Epithelial cell of esophagus (primary cell): ENCODE measurements at places on chromosomes 1 and 21.

- DNase-seq = no peak
Observed at GRCh38 chr1:31712068-31712467, 8.3 kb upstream of the COL16A1 start.

GRCh38 chr1:70387507-70387906 is 23.6 kb upstream of the CTH start:
- DNase-seq = no peak

DNA sequence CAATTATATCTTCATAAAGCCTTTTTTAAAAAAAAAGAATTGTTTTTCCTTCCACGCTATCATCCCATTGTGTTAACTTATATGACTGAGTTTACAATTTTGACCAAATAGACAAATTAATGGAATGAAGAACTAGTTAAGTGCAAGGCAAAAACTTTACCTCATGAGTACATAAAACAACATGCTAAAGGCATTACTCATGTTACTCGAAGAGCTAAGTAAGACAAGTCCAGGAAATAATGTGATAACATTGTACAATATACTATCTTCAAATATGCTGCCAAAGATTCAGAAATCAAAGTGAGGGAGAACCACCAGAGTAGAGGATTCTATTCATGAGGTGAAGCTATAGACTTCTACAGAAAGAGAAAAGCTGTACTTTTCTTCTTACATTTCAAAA is 24.2 kb upstream of the DYNLT5 start:
- peak; percentile 52 for DNase-seq

DNA sequence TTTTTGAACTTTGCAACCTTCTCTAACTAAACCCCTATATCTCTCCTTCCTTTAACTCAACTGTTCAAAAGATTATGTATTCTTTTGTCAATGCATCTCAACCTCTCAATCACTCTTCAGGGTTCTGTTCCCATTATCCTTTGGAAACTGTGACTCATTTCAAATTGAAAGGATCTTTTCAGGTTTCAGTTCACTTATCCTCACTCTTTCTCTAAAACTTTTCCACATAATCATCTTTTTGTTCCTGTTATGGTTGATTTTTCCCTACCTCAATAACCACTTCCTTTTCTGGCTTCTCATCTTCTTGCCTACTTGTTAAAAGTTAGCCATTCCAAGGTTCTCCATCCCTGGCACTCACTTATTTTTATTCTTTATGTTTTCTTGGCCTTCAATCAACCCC is 56.2 kb upstream of the NUF2 start:
- DNase-seq = no peak

GRCh38 chr1:226568975-226569741 is 20.6 kb downstream of the STUM start:
- DNase-seq = no peak

- no peak for DNase-seq
Observed at GRCh38 chr1:180928331-180929230, 15.9 kb downstream of the KIAA1614 start.

DNA sequence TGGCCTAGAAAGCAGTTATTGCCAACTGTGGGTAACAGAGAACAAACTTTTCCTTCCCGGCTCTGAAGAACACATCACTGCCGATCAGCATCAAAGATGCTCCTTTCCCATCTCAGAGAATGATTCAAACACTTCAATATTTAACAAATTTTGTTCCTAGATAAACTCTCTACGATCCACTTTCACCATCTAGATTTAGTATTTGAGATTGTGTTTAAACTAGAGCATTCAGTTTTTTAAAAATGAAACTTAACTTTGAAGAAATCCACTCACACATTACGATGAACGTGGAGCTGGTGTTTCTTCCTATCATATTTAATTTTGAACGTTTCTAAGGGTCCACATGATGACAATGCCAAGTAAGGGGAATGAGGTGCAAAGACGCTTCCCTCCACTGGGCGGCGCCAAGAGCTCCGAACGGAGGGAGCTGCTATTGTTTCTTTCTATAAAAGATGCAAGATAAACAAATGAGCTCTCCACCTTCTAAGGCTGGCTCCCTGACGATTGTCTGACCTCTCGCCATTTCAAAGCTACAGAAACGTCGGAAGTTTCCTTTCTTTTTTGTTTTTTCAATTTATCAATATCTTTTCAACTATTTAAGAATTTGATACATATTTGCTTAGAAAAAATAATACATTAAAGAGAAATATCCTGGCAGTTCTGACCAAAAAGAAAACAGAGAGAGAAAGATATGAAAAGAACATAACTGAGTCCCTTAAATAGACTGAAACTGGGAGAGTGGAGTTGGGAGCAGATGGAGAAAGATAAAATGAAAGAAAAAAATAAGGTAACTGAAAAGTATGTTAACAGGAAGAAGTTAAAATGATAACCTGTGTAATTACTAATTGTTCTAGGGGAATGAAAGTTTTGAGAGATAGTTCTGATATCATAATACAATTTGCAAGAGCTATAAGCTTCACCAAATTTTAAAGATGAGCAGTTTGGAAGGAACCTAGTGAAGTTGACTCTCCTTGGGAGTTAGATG is 4.4 kb upstream of the BARHL2 start:
- DNase-seq = peak; percentile 59

- DNase-seq = peak; percentile 44
Observed at GRCh38 chr1:87334351-87335174, 5.9 kb downstream of the LMO4 start.

DNA sequence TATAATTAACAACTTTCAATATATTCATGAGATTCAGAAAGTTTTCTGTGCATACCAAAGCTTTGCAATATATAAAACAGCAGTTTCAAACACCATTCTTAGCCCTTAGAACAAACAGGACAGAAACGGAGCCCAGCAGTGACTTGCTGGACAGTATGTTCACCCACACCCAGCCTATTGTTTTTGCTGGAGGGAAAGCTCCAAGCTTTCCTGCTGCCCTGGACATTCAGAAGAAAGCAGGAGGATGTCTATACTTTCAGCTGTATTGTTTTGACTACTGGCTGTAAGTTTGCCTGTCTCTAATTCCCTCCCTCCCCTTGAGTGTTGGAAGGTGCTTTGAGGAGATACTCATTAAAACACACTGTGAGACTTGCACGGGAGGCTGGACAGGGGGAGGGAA is 9.6 kb downstream of the DENND2C start:
- DNase-seq = no peak

- no peak for DNase-seq
Observed at GRCh38 chr21:43687566-43688399, 28.4 kb downstream of the RRP1B start.

- DNase-seq = no peak
Observed at GRCh38 chr1:205672970-205673369, 7.3 kb downstream of the SLC45A3 start.

GRCh38 chr21:34105947-34106541 is 32.7 kb downstream of the MRPS6 start:
- no peak for DNase-seq

- DNase-seq = no peak
Observed at GRCh38 chr1:86699186-86699585, 5.2 kb upstream of the SH3GLB1 start.

DNA sequence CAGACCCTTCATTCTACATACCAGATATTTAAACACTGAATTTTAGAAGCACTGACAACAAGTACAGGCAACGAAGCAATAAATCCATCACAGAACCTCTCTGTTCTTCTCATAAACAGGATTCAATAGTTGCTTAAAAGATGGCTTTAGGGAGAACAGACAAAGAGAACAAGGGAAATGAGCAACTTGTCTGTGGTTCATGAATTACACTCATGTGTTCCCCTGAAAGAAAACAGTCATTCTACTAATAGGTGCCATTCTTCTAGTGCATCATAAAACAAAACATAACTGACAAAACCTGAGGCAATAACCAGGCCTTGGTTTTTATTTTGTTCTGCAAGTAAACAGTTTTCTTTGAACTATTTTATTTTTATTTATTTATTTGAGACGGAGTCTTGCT is 6.8 kb downstream of the GNL2 start:
- DNase-seq = no peak

DNA sequence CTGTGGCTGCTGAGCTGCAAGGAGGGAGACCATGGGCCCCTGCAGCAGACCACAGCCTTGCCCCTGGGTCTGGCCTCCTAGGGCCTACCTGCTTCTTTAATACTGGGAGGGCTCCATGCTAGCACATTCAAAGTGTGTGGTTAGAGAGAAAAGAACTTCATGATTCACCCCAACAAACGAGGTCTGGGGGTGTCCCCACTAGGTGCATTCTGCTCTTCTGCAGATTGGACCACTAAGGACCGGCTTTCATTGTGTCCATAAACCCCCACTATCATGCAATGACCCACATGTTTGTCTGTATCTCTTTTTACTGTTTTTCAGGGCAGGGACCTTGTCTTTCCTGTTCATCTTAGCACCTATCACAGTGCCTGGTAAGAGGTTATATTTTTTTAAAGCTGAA is 185.4 kb downstream of the OMA1 start:
- DNase-seq = no peak

DNA sequence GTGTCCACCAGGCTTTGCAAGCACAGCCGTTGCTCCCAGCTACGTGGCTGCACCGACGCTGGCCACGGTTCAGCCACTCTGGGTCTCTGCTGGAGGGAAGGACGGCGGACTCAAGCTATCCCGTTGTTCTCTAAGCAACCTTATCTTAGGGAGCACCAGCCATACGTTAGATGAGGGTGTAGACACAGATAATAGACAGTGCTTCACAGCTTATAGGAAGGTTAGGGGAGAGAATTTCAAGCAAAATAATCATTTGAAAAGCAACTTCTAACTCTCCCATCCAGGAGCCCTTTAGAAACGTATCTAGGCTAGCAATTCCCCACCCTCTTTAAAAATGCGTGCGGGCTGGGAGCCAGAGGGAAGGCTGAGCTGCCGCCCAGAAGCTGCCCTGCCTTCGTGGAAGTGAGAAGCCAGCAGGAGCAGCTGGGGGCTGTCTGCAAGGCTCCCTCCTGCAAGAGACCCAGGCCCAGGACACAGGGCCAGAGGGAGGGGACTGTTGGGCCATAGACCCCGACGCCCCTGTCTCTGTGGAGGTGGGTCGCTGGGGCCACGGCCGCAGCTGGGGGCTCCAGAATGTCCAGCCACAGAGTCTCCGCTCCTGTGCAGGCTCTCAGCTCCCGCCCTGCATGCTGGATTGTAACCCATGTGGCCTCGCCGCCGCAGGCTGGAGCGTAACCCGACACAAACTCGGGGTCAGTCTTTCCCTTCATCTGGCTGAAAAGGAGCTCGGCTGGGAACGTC is 31.2 kb upstream of the COL6A2 start:
- no peak for DNase-seq

GRCh38 chr1:225471109-225471452 is 43.2 kb upstream of the LBR start:
- no peak for DNase-seq

DNA sequence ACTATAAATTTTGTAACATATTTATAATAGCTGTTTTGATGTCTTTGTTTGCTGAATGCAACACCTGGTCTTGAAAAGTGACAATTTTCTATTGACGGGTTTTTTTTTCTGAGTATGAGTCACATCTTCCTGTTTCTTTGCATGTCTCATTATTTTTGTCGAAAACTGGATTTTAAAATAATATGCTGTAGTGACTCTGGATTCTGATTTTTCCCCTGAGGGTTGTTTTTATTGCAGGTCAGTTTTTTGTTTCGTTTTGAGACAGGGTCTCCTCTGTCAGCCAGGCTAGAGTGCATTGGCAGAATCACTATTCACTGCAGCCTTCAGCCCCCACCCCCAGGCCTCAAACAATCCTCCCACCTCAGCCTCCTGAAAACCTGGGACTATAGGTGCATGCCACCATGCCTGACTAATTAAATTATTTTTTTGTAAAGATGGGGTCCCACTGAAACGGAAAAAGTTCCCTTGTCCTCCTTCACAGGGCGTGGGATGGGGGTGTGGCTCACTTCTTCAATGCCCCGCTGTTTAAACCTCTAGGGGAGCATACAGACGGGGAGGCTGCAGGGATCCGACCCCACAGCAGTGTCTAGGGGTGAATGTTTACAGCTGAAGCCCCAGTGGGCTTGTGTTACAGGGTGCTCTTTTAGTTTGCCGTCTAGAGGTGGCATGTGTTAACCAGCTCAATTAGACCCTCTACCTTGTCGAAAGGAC is 11.3 kb upstream of the PPIE start:
- no peak for DNase-seq

- no peak for DNase-seq
Observed at GRCh38 chr1:24311741-24312140, 7.4 kb upstream of the GRHL3 start.

DNA sequence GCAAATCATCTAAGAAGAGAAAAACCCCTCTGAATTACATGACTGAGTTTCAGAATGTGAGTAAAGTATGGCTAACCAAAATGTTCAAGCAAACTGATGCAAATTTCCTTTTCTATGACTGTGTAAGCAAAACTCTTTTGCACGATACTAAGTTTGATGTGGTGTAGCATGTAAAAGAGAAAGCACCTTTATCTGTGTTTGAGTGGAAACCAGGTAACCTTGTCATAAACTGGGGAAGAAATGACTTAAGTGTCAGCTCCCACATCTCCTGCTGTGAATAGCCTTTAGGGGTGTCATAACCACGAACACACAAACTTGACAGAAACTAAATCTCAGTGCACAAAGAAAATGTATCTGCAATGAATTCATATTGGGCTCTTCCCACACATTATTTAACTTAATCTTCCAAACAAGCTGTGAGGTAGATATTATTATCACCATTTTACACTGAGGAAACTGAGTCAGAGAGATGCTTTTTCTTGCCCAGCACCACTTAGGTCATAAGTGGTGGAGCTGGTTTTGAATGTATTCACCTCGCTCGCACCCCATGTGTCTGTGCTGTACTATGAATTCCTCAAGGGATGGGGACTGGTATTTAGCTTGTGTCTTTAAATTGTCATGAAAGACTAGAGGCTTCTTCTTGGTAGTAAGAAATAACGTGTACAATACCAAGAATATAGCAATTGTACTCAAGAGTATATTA is 32.9 kb upstream of the IL12RB2 start:
- DNase-seq = no peak

GRCh38 chr1:72662918-72663317 is 380.6 kb upstream of the NEGR1 start:
- DNase-seq = peak; percentile 1

- DNase-seq = no peak
Observed at GRCh38 chr1:175602026-175602585, 141.3 kb downstream of the TNR start.

DNA sequence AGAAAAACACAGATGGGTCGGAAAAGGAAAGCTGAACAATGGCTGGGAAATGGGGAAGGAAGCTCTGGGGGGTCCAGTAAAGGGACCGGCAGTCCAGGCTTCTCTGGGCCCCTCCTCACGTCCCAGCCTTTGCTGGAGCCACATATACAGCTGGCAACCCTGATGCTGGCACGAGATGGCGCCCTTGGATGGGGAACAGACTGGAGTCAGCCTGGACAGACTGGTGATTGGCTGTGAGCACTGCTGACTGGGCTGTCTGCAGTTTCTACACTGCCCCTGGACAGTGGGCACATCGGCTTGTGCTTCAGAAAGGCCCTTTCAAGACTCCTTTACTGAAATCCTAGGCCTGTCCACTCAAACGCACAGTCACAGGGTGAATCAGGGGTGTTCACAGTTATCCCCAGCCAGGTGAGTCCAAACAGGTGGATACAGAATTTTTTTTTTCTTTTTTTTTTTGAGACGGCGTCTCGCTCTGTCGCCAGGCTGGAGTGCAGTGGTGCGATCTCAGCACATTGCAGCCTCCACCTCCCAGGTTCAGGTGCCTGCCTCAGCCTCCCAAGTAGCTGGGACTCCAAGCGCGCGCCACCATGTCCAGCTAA is 31.1 kb upstream of the ZBTB40 start:
- peak; percentile 82 for DNase-seq
